Urinary bladder (tissue), 4 donors: ENCODE measurements at places on chromosomes 16 and 17. TPM values are rescaled to one million over a fixed set of nuclear protein-coding genes. Genes with fewer than 3 reads are reported as not detected.

ASB16 gene
- polyA plus RNA-seq: 1.2 TPM

GPRC5C gene
- 40.6 TPM for polyA plus RNA-seq

CD300C gene
- 2.3 TPM for polyA plus RNA-seq

CHAD gene
- polyA plus RNA-seq: not detected

QRICH2 gene
- polyA plus RNA-seq: 2.4 TPM

ZG16 gene
- polyA plus RNA-seq: not detected

TEKT3 gene
- 1.0 TPM for polyA plus RNA-seq

KRT12 gene
- polyA plus RNA-seq: not detected

GRCh38 chr16:20673882-20674683 lies 23.4 kb downstream of the ACSM1 start:
- no peak for DNase-seq

- no peak for DNase-seq
Observed at GRCh38 chr16:88681709-88682451, 4.4 kb downstream of the SNAI3 start.

DNA sequence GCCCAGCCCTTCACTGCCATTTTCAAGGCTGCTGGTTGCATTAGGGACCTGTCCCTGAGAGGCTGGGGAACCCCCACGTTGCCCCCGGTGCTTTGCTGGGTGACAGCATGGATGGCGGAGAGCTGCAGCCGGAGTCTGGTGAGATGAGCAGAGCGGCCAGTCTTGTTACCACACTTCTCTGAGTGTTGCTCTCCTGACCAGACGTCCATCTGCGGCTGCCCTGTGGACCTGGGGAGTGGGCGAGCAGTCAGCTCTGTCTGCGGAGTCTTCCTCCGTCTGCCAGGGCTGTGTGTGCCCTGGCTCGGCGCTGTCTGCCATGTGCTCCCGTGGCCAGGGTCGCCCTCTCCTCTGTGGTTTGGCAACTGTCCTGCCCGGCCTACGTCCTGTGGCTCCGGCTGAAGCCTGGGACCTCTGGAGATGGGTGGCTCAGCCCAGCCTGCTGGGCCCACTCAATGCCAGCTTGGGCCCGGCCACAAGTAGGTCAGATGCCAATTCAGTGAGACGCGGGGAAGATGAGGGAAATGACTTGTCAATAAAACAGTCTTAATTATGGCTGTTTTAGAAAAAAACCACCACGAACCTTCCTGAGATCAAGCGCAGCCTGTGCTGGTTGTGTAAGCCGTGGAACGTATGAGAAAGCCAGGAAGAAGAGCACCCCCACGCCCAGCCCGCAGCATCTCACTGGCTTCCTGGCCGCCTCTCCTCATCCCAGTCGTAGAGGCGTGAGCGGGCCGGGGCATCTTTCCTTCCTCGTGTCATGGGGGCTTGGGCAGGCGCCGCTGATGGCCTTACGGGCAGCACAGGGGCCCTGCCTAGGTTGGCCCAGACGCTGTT lies 7.9 kb downstream of the KCTD5 start:
- DNase-seq: no peak

DNA sequence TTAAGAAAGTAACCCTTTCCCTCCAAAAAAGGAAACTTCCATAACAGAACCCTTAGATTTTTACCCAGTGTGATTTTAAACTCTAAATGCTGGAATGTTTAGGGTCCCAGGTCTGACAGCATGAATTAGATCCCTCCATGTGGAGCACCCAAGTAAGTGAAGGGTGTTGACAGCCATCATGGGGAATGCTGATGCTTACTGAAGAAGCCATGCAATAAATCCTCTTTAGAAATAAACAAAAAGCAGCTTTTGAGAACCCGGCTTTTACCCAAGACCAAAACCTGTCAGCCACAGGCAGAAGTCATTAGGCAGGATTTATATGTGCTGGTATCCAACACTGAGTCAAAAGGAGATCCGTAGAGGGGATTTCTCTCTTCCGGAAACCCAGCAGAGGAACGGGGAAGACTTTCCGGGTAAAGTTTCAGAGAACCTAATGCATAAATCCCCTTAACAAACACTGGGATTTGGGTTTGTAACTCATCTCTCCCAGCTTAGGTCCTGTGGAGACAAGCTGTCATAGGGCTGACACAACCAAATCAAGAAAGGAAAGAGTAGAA lies 287.5 kb downstream of the IRX3 start:
- no peak for DNase-seq

DNA sequence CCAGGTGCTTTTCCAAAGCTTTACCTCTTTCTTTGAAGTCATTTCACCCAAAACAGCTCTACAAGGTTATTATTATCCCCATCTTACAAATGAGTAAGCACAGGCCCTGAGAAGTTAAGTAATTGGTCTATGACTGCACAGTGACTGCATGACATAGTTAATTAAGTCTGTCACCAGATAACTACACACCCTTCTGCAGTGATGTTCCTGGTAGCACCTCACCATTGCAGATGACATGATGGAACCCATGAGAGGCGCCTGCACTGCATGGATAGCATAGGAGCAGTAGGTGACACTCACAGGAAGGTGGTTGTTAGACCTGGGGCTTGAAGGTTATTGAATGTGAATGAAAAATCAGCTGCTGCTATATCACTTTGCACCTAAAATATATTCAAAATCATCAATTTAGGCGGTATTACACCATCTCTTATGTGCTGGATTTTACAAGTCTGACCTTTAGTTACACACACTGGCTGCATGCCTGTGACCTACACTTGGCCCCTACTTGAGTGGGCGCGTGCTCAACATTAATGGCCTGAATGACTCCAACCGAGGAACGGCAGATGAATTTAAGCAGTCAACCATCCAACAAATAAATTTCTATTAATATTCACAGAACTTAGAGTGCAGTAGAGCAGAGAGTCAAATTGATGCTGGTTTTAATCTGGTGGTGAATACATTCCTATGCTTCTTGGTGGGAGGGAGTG lies 239.6 kb downstream of the CDH11 start:
- DNase-seq: no peak

GRCh38 chr16:3839402-3840184 lies 40.9 kb downstream of the CREBBP start:
- DNase-seq: no peak

DNA sequence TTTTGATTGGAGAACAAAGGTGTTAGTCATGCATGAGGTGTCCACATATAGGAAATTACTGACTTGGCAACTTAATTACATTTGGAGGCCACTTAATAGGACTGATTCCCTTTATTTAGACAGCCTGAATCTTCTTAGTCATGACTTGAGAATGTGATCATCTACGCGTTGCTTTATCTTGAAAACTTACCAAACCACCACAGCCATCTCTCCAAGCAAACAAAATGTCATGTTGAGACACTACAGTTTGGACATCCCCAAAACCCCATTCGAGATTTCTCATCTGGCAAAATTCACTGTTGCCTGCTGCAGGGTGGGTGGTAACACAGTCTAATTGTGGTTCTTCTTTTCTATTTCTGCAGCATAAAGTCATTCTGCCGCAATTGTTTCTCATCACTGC lies 176.5 kb upstream of the CDH5 start:
- DNase-seq: no peak

GRCh38 chr17:2060681-2061440 lies 6.0 kb downstream of the HIC1 start:
- no peak for DNase-seq

- DNase-seq: no peak
Observed at GRCh38 chr17:58352596-58353388, 791 bp upstream of the SUPT4H1 start.

- DNase-seq: no peak
Observed at GRCh38 chr17:4329838-4330237, 36.6 kb downstream of the UBE2G1 start.

DNA sequence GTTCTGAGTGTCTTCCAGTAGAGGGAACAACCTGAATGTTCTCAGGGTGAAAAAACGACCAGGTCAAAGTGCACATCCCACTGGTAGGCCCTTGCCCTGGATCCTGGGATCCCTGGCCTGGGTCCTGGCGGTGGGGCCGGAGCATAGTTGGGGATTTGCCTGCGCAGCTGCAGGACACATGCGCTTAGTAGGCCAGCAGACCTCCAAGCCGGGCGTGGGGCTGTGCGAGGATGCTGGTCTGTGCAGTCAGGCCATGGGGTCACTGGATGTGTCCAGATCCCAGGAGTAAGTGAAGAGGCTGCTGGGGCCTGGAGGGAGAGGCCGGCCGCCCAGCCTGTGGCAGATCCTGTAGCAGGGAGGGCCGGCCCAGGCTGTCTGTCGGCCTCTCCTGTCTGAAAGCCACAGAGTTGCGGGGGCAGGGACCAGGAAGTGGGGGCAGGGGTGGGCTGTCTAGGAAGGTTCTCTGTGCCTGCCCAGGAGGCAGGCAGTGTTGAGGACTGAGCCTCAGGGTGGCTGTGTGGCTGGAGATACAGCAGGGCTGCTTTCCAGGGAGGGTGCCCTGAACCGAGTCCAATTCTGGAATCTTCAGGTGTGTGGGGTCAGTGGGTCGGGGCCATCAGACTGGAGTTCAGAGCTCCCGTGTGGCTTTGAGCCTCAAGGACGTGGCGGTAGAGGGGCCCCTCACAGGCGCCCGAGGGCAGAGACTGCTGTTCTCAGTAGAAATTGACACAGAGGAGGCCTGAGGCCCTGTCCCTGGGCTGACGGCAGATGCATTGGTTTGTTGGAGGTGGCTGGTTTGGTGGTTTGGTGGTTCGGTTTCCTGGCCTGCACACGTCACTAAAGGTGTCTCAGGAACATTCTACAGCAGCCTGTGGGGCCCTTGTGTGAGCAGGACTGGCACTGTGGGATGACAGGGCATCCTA lies 17.2 kb upstream of the NUDT16L1 start:
- DNase-seq: no peak

DNA sequence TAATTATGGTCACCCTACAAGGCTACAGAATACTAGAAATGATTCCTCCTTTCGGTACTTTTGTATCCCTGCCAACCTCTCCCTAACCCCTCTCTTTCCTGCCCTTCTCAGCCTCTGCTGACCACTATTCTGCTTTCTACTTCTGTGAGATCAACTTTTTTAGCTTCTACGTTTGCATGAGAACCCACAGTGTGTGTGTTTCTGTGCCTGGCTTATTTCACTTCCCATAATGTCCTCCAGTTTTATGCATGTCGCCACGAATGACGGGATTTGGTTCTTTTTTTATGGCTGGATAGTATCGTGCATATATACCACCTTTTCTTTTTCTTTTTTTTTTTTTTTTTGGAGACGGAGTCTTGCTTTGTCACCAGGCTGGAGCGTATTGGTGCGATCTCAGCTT lies 92.1 kb downstream of the RAP1GAP2 start:
- no peak for DNase-seq

DNA sequence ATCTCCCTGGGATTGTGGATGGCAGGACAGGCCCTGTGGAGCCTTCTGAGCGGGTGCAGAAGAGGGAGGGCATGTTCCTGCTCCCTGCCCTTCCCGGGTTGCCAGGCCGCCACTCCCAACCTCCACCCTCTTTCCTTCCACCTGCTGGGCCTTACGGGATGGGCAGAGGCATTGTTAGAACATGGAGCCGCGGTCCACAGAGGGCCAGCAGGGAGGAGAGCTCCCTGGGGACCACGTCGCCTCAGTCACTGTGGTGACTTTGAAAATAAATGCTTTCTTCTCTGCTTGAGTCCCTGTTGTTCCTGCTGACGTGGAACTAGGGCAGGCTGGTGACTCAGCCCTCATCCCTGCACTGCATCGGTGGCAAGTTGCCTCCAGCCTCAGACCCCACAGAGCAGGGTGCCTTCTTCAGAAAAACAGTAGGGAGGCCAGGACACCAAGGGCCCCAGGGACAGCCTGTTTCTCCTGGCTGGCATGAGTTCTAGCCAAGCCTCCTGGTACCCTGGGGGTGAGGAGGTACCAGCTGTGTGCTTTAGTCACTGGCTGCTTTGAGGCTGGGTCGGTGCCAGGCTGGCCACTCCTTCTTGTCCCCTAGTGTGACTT lies 224.9 kb downstream of the SEC14L1 start:
- no peak for DNase-seq

- no peak for DNase-seq
Observed at GRCh38 chr17:36684134-36684533, 82.8 kb downstream of the MRM1 start.

DNA sequence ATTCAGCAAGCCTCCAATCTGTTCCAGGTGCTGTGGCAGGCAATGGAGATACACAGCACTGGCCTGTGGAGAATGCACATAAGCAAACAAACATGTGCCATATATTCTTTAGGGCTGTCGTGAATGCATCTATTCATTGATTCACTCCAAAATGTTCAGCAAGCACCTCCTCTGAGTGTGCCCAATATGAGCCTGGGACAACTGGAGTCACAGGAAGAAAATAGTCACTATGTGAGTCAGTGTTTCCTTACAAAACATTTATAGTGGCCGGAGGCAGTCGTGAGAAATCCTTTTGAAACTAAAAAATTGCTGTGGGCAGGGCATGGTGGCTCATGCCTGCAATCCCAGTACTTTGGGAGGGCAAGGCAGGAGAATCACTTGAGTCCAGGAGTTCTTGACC lies 310.1 kb downstream of the CA10 start:
- no peak for DNase-seq

- no peak for DNase-seq
Observed at GRCh38 chr17:46832945-46833839, 14.7 kb upstream of the WNT3 start.

DNA sequence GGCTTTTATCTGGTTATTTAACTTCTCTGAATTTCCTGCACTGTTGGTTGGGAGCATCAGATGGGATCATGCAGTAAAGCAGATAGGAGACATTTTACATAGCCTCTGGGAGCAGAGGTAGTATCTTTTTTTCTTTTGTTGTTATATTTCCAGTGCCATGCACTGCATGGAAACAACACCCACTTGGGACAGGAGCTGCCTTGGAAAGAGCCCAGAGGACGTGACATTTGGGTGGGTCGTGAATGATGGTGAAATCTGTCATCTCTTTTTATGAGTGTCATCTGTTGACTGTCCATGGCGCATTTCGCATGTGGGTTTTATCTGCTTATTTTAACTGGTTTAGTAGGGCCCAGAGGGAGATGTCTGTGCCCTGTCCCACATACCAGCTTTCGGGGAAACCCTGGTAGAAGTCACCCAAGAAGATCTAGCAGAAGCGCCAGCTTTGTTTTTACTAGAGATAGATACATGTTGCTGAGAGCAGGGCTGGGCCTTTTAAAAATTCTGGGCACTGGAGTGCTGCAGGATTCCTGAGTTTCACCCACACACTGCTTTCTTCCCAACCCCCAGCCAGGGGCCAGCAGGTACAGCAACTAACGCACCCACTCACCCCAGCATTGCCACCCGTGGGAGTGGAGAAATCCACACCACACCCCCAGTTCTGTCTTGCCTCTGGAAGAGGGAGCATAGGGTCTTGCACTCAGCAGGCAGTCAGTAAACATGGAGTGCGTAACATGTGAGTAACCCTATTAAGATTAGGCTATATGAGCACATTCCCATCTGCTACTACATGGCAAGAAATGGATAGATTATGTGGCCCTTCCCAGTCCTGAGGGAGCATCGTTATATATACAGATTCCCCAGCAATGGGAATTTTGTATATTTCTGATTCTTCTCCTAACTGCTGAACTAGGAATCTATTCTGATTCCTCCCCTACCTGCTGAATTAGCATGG lies 8.4 kb upstream of the TERF2 start:
- DNase-seq: no peak

- DNase-seq: no peak
Observed at GRCh38 chr17:40178660-40179059, 1.4 kb downstream of the RAPGEFL1 start.
